Right ventricle myocardium superior (tissue), 1 donor: ENCODE measurements at places on chromosomes 3 and 15. TPM values are rescaled to one million over a fixed set of nuclear protein-coding genes. Genes with fewer than 3 reads are reported as not detected.

GRCh38 chr3:66411961-66412887, 88.6 kb downstream of the LRIG1 start:
- DNase-seq: no peak

DNA sequence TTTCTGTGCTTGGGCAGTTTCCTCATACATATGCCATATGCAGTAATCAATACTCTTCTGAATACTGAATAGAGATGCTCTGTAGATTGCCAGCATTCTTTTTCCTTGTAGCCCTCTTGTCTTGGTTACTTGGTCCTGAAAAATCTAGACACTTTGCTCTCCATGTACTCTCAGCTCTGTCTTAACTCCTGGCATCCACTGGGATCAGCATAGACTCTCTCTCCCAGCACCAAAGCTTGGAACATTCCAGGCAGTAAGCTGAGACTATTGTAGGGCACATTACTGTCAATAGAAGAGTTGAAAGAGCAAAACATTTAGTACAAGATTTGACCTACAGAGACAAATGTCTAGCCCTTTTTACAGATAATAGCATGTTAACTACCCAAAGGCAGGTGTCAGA, 1100.3 kb downstream of the TBL1XR1 start:
- no peak for DNase-seq

- DNase-seq: no peak
Measured at GRCh38 chr3:37450561-37450960, 276.2 kb upstream of the LRRFIP2 start.

DNA sequence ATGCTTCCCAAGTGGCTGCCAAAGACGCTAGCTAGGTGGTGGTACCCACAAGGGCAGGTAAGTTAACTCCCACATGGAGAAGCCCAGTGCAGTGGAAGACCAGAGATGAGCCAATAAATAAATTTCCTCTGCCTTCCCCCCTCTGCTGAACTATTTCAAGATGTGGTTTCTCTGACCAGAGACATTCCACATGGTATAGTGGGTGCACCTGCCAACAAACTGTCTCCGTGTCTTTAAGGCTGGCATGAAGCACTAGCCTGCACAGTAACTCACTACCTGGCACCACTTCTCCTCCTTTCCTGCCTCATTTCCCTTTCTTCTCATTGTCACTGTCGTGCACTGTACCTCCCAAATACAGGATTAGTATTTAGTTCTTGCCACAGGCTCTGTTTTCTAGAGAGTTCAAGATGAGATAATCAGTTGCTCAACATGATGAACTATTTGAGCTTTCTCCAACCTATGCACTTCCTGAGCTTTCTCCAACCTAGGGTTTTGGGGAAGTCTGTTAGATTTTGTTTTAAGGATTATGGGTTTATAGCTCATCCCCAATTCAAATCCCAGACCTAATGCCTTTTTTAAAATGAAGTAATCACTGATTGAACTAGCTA, 8.4 kb upstream of the CRTAP start:
- no peak for DNase-seq

- no peak for DNase-seq
Measured at GRCh38 chr3:58023531-58023930, 15.3 kb downstream of the FLNB start.

DNA sequence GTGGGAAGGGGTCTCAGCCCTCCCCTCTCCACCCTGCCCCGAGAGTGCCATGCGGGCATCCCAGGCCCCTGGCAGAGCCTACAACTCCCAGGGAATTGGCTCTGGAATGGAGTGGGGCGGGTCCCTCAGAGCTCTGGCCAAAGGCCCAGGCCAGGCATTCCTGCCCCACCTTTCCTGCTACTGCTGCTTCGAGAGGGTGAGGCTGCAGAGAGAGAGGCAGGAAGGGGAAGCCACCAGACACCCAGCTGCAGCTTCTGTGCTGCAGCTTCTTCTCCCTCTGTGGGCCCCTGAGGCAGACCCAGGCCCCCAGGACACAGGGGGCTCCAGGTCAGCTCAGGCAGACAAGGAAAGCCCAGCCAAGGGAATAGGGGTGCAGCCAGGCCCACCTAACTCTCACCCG, 2.7 kb downstream of the ALS2CL start:
- DNase-seq: peak; percentile 75

DNA sequence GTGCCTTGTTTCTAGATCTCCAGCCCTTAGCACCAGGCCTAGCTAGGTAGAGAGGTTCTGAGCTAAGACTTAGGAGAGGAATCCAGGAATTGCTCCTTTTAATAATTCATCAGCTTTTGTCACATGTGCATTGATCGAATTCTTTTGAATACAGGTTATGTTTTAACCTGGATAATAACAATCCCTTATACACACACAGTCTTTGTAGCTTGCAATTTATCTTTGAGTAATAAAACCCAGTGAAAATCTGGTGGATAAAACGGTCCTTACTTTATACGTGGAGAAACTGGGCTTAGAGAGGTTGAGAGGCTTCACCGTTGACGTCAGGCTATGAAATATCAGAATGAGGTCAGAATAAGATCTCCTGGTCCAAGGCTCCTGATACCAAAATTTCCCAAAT, 7.2 kb upstream of the SCN10A start:
- DNase-seq: no peak

The STAC gene
- total RNA-seq: 0.43 TPM

The HDAC11 gene
- 40.7 TPM for total RNA-seq

The ASB14 gene
- total RNA-seq: 13.4 TPM
